HFFc6 (cell line): ENCODE measurements at places on chromosomes 11 and 22. TPM values are rescaled to one million over a fixed set of nuclear protein-coding genes. Genes with fewer than 3 reads are reported as not detected.
A peak's percentile ranks its signal among the peaks of the same experiment; 100 is the strongest.

The BLID gene
- total RNA-seq: 0.45 to 1.4 TPM (median 1.4 TPM) in 3 replicates

The THAP7 gene
- 20.1 to 21.5 TPM (median 20.6 TPM) in 3 replicates for total RNA-seq

The MUC5B gene
- not detected in 3 replicates for total RNA-seq

The YPEL1 gene
- total RNA-seq: 0.10 to 0.22 TPM (median 0.18 TPM) in 3 replicates

The RCOR2 gene
- 0.27 to 0.72 TPM (median 0.44 TPM) in 3 replicates for total RNA-seq

The MMP11 gene
- total RNA-seq: 2.0 to 2.6 TPM (median 2.2 TPM) in 3 replicates

The P2RX6 gene
- total RNA-seq: 1.4 to 4.0 TPM (median 3.7 TPM) in 3 replicates

The PHOX2A gene
- not detected in 3 replicates for total RNA-seq

GRCh38 chr22:47816121-47816862 is 1053.8 kb downstream of the TBC1D22A start:
- peaks cover 19% of the 10 kb centered on the region for H3K36me3 ChIP-seq
- no peak overlapping the region for H3K4me3 ChIP-seq
- DNase-seq: no peak
- H3K27me3 ChIP-seq: no peaks in the 10 kb centered on the region; the same call in 1 of the 2 replicates

DNA sequence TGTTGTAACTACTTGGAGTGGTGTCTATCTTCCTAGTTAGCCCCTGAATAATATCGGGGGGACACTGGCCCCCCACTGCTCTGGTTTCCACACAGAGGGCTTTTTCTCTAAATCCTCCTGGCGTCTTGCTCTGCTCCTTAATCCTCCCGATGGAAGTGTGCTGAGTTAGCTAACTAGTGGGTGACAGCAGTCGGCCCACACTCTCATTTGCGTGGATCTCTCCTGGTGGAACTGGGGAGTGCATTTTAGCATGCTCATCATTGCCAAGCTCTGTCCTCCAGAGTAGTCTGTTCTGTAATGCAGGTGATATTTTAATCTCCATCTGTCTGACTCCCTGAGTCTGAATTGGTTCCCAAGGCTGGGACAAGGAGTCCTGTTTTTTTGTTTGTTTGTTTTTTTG is 46.1 kb upstream of the RASSF10 start:
- H3K4me3 ChIP-seq: no peak overlapping the region
- H3K36me3 ChIP-seq: no peaks in the 10 kb centered on the region
- DNase-seq: no peak
- peaks cover 9% of the 10 kb centered on the region for H3K27me3 ChIP-seq

DNA sequence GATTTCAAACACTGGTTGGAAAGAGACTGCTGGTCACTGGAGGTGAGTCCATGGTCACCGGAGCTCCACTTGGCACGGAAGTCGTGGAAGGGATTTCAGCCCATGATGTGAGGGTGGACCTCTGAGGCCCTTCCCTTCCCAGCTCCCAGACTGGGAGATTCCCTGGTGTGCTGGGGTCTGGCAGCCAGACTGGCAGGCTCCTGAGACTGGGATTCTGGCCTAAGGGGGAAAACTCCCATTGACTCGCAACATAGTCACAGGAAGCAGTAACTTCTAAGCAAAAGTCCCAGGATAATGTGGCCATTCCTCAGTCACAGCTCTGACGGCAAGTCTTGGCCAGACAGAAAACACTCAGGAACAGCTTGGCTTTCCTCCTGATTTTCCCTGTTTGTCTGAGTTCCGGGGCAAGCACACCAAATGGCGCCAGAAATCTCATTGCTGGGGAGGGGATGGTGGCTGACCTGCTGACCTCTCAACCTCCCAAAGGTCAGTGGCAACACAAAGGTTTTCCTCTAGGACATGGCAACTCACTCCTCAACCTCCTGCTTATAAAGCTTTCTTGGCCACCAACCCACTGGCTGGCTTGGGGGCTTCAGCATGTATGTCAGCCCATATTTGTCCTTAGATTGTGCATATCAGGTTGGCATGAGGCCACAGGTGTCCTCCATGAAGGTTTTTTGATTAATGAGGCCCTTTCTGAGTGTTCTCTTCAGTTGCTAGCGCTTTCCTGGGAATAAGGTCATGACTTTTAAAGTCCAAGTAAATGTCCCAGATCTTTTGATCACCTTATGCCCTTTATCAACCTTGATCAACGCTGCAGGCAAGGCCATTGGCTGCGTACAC is 99.5 kb downstream of the CCDC81 start:
- H3K36me3 ChIP-seq: peaks cover 4% of the 10 kb centered on the region; the same call in 1 of the 2 replicates
- no peak for DNase-seq
- H3K4me3 ChIP-seq: no peak overlapping the region
- peak overlapping the region; percentile 31; the same call in 1 of the 2 replicates for H3K27ac ChIP-seq

DNA sequence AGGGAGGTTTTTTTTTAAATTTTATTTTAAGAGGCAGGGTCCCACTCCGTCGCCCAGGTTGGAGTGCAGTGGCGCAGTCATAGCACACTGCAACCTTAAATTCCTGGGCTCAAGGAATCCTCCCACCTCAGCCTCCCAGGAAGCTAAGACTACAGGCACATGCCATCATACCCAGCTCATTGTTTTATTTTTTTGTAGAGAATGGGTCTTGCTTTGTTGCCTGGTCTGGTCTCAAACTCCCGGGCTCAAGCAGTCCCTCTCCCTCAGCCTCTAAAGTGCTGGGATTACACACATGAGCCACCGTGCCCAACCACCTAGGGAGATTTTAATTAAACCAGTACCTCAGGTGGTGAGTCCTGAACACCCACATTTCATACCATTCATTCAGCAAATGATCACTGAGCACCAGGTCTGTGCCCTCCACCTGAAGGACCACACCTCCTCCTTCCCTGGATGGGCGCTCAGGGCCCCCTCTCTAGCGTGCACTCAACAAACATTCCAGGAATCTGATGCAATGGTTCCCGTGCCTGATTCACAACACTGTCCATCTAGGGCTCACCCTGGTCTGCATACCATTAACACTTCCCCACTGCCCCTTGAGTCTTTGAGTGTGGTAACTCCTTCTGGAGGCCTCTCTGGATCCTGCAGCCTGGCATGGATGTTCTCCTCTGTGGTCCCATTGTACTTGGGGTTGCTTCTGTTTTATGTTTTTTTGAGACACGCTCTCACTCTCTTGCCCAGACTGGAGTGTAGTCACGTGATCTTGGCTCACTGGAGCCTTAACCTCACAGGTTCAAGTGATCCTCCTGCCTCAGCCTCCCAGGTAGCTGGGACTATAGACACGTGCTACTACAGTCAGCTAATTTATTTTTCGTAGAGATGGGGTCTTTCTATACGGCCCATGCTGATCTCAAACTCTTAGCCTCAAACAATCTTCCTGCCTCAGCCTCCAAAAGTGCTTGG is 9.6 kb upstream of the MYH9 start:
- peaks cover 48% of the 10 kb centered on the region for H3K4me1 ChIP-seq
- peak overlapping the region; percentile 91 for H3K27ac ChIP-seq
- peak; percentile 56 for DNase-seq
- H3K4me3 ChIP-seq: peak overlapping the region; percentile 29

GRCh38 chr11:34727228-34727737 is 106.4 kb downstream of the EHF start:
- no peaks in the 10 kb centered on the region for H3K4me1 ChIP-seq
- H3K27me3 ChIP-seq: peaks cover 13% of the 10 kb centered on the region
- no peaks in the 10 kb centered on the region for H3K36me3 ChIP-seq
- H3K27ac ChIP-seq: no peak overlapping the region

GRCh38 chr11:121927789-121928188 is 188.2 kb downstream of the BLID start:
- H3K4me3 ChIP-seq: no peak overlapping the region
- no peak overlapping the region for H3K27ac ChIP-seq
- H3K27me3 ChIP-seq: no peaks in the 10 kb centered on the region
- peaks cover 18% of the 10 kb centered on the region for H3K4me1 ChIP-seq

- H3K4me3 ChIP-seq: no peak overlapping the region
- no peaks in the 10 kb centered on the region for H3K4me1 ChIP-seq
- no peaks in the 10 kb centered on the region for H3K27me3 ChIP-seq
- no peak overlapping the region for H3K27ac ChIP-seq
- DNase-seq: no peak
These were observed 20.8 kb downstream of the CLDN5 start for GRCh38 chr22:19503367-19503766.

DNA sequence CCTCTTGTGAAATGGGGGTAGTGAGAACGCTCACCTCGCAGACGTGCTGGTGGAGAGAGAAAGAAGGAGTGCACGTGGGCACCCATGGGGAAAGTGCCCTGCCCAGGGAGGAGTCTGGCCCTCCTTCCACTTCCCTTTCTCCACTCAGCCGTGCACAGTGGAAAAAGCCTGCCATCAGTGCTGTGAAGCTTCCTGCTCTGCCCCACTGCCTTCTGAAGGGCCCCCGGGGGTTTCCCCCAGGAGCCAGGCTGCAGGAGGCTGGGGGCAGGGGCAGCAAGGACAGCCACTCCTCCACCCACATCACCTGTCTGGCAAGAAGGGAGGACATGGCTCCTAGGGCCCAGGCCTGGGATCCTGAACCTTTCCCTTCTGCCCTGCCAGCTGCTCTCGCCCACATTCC is 7.6 kb downstream of the TP53I11 start:
- H3K4me1 ChIP-seq: no peaks in the 10 kb centered on the region
- H3K36me3 ChIP-seq: no peaks in the 10 kb centered on the region
- H3K27me3 ChIP-seq: peaks cover 22% of the 10 kb centered on the region
- DNase-seq: no peak

DNA sequence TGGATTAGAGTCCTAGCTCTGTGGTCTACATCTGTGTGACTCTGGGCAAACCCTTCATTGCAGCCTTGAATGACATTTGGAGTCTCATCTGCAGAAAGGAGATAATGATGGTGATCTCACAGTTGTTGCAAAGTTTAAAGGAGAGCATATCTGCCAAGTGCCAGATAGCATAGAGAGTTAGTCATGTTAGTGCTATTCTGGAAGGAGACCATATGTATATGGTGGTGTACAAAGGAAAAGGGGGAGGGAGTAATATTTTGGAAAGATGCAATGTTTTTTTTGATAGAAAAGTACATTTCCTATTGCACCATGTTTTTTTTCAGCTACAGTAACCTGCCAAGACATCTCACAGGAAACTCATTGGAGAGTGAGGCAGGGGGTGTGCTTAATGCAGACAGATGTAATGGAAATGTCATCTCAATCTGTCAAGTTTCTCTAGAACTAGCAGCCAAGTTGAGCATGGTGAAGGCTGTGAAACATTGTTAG is 92.1 kb upstream of the NARS2 start:
- H3K4me3 ChIP-seq: no peak overlapping the region
- DNase-seq: peak; percentile 58
- 0 out of 2 replicates have a peak overlapping the region, but pooled peaks have one; percentile 0 for H3K27ac ChIP-seq
- peaks cover 59% of the 10 kb centered on the region for H3K4me1 ChIP-seq

GRCh38 chr11:67291481-67292381 is 2.6 kb downstream of the ANKRD13D start:
- peaks cover 6% of the 10 kb centered on the region for H3K27me3 ChIP-seq
- H3K27ac ChIP-seq: peak overlapping the region; percentile 74
- no peak for DNase-seq
- H3K36me3 ChIP-seq: peaks cover 45% of the 10 kb centered on the region

- H3K27me3 ChIP-seq: no peaks in the 10 kb centered on the region
- DNase-seq: no peak
- H3K4me1 ChIP-seq: peaks cover 17% of the 10 kb centered on the region
- H3K4me3 ChIP-seq: no peak overlapping the region
- H3K27ac ChIP-seq: no peak overlapping the region
These were observed 12.5 kb downstream of the CCDC34 start for GRCh38 chr11:27350511-27350910.

DNA sequence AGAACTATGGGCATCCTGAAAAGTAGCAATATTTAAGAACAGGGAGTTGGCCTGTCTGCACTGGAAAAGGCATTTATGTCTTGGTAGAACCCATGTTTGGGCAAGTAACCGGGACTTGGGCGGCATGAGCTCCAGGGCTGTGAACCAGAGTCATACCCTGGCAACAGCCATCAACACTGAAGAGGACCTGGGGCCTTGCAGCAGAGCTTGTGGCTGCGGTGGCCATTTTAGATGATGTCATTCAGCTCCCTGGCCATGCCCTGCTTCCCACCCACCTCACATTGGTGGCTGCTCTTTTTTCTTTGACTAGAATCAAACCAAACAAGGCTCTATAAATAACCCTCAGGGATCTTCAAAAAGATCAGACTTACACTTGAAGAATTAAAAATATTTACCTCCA is 26.6 kb downstream of the EHF start:
- peaks cover 6% of the 10 kb centered on the region for H3K36me3 ChIP-seq
- H3K4me3 ChIP-seq: no peak overlapping the region
- peak overlapping the region; percentile 71 for H3K27ac ChIP-seq

- H3K27me3 ChIP-seq: no peaks in the 10 kb centered on the region
- no peaks in the 10 kb centered on the region; the same call in 1 of the 2 replicates for H3K36me3 ChIP-seq
- H3K4me1 ChIP-seq: peaks cover 19% of the 10 kb centered on the region; the same call in 1 of the 2 replicates
- no peak for DNase-seq
- no peak overlapping the region for H3K27ac ChIP-seq
- H3K4me3 ChIP-seq: no peak overlapping the region
These were observed 103.5 kb downstream of the WNT11 start for GRCh38 chr11:76102802-76103201.
